ENCODE measurements at places on chromosomes 7 and 10. TPM values are rescaled to one million over a fixed set of nuclear protein-coding genes. Genes with fewer than 3 reads are reported as not detected.
A peak's percentile ranks its signal among the peaks of the same experiment; 100 is the strongest.

GRCh38 chr7:51006483-51007235, 224.0 kb upstream of the GRB10 start:
- no peak for DNase-seq

DNA sequence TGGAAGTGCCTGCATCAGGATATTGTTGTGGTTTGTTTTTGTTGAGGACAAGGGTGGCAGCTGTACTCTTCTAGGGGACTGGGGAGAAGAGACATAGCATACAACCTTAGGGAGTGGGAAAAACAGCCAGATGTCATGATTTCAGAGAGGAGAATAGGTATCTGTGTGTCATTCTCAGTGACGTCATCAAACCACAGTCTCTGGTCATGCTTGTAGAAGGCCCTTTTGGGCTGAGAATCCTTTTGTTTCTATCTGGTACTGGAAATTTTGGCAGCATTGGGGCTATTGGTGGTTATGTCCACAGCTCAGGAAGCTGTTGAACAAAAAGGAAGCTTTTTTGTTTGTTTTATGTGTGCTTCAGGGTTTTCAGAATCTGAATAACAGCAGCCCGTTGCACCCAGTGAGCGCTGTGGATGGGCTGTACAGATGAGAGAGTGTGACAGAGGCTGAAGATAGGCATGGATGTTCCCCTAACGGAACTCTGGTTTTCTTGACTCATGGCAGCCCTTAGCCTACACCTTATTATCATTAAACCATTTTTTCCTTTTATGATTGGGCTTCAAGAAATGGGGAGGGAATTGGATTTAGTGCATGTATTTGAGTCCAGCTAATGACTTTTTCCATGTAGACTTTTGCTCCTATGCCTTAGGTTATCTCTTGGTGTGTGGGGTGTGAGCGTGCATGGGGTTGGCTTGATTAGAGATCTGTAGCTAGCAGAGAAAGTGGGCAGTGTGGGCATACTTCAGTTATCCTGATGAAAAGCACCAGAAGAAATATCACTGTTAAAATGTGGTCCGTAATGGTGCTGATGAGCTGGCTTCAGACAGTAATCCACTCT, 65.7 kb downstream of the SND1 start:
- DNase-seq: no peak

DNA sequence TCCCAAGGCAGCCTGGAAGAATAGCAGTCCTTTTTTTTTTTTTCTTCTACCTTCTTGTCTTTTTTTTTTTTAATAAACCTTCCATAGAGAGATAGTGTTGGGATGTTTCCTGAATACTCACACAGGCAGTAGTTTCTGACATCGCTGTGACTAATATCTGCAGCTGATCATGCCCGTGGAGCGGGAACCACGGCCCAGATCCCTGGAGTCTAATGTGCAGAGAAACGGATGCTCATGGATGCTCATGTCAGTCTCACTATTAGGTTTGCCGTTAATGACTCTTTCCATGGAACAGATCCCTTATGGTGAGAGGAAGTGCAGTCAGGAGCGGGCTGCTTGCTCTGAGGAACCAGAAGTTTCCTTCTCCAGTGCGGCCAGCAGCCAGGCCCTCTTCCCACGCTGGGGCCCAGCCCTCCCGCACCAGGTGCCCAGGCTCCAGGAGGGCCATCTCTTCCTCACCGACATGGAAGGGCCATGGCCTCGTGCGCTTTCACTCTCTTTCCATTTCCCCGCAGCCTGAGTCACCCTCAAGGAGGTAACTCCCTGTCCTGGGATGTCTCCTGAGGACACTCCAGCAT, 132.5 kb downstream of the WDR37 start:
- peak; percentile 49 for DNase-seq

The SPDYE9 gene
- total RNA-seq: not detected

DNA sequence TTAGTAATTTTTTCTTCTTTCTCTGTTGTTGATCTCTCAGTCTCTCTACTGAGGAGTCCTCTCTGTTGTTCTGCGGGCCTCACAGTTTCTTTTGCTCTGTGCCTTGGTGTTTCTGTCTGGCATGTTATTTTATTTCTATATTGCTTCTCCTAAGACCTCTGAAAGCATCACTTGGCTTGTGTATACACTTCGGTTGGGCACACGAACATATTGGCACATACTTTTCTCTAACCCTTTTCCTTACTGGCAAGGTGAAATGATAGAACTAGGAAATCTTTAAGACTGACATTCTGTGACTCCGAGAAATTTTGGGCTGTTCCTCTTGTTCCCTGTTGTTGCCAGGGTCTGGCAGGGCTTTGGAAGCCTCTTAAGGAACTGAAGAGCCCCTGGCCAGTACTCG, 148.9 kb downstream of the CELF2 start:
- DNase-seq: no peak

DNA sequence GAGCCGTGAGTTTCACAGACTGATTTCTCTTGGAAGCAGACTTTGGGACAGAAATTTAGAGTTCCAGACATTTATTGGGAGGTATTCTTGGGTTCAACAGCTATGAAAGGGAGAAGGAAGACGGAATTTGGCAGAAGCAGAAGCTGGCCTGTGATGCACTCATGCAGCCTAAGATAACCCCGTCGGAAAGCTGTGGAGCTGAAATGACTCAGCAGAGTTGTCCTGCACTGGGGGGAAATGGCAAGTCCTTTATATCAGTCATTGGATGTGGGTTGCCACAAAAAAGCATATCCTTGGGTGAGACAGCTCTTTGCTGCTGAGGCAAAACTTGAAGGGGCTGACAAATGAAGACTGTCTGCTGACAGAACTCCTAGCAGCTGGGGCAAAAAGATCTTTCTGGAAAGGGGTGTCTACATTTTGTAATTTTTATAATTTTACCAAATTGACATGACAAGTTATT, 11.5 kb upstream of the MICU1 start:
- DNase-seq: no peak

DNA sequence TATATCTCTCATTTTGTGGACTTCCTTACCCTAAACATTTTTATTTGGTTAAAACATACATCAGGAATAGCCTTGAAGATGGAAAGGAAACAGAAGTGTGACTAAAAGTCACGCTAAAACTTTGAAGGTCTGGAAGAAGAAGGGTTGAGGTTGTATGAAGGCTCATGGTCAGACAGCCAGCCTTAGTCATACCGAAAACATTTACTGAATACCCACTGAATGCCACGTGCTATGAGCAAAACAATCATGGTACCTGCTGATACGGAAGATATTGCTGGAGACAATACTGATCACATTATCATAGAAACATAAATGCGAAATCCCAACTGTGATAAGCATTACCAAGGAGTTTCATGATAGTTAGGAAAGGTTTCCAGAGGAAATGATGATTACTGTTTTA, 64.0 kb downstream of the PDZD8 start:
- no peak for DNase-seq

- no peak for DNase-seq
These were observed 603.7 kb upstream of the ADARB2 start for GRCh38 chr10:2340831-2341647.

- DNase-seq: no peak
These were observed 14.8 kb downstream of the SRRM3 start for GRCh38 chr7:76216381-76217082.

DNA sequence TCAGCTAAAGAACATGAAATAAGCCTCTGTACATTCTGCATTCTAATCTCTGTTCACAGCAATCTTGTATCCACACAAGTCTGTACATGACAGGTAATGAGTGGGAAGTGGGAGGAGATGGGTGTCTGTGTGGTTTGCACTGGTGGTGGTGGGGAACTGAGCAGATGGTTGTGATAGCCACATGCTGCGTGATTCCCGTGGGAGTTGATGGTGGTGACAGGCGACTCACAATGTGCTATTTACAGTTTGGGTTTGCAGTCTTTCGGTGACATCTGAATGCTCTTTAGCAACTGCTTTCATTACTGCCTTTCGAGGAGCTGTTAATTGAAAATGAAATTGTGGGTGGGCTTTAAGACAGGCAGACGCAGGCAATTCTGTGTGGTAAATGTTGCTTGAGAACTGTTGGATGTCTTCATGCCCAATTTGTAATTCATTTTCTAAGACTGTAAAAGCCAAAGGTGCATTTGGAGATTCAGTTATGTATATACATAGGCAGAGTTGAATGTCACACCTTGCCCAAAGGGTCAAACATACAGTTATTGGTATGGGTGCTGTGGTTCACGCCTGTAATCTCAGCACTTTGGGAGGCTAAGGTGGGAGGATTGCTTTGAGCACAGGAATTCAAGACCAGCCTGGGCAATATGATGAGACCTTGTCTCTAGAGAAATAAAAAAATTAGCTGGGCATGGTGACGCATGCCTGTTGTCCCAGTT, 308.2 kb downstream of the AUTS2 start:
- DNase-seq: no peak

DNA sequence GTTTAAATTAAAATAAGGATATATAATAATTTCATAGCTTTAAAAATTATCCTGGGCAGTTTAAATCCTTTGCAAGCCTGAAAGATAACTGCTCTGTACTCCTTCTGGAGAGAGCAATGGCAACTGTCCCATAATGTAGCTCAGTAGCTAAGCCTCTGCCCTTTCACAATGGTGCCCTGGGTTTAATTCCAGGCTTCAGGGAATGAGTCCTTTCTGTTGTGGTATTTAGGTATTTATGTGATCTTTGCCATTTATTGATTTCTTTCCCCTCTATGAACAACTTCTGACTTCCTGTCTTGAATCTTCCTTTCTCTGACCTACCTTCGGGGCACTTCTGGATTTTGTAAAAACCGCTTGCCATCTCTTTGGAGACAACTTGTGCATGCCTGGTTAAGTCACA, 773.2 kb downstream of the IPMK start:
- no peak for DNase-seq

- DNase-seq: no peak
These were observed 77.6 kb downstream of the VWC2 start for GRCh38 chr7:49850921-49851613.

- no peak for DNase-seq
These were observed 112.1 kb downstream of the AKR1D1 start for GRCh38 chr7:138188290-138188858.

GRCh38 chr10:130038019-130038555, 72.5 kb downstream of the C10orf143 start:
- no peak for DNase-seq

DNA sequence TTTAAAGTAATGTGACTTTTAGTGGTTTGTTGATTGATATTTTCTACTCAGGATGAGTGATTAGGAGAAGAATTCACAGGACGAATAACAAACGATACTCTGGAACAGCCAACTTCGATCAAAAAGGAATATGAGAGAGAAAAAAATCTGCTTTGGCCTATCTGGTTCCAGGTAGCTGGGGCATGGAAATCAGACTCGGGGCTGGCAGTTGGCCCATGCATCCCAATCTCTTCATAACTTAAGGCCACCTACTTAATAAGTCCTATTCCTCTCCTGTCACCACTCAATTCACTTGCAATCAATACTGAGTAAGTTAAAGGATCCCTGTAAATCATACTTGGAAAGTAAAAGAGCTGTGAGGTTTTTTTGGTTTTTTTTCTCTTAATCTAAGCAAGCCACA, 1116.2 kb downstream of the SORCS3 start:
- DNase-seq: no peak

DNA sequence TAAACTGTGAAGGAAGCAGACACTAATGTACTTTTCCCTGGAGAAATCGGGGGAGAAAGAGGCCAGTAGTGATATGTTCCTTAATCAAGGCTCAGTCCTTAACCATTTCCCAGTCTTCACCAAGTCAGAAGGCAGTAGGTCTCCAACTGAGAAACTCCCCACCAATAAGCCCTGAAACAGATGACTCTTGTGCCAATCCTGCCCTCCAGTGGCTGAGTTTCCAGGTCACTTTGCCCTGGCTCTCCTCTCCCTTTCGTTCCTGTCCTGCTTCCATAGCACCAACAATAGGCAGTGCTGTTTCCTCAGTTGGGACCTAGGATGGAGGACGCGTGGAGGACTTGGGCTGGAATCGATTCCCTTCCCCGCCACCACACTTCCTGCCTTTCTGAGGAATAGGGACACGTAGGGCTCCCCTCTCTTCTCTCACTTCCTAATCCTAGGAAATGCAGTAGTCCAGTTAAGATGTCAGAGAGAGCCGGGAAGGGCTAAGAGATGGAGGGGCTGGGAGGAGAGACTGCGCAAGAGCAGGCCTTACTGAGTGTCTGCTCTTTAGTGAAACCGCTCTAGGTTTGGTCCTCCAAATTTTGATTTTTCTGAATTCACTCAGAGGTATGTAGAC, 23.4 kb downstream of the ATOH7 start:
- no peak for DNase-seq

DNA sequence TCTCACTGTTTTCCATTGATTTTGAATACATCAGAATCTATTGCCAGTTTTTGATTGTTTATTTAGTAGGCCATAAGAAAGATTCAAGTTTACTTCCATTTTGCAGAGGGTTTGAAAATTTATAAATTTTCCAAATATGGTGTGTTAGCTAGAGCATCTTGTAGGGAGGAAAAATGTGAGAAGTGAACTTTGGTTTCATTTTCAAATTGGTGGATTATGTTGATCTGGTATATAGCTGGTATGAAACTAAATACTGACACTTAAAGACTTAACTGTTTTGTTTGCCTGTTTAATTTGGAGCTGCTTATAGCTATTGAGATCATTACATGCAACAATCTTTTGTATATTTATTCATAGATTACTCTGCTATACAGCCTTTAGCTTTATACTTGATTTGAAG, 108.1 kb downstream of the ADAM22 start:
- no peak for DNase-seq

DNA sequence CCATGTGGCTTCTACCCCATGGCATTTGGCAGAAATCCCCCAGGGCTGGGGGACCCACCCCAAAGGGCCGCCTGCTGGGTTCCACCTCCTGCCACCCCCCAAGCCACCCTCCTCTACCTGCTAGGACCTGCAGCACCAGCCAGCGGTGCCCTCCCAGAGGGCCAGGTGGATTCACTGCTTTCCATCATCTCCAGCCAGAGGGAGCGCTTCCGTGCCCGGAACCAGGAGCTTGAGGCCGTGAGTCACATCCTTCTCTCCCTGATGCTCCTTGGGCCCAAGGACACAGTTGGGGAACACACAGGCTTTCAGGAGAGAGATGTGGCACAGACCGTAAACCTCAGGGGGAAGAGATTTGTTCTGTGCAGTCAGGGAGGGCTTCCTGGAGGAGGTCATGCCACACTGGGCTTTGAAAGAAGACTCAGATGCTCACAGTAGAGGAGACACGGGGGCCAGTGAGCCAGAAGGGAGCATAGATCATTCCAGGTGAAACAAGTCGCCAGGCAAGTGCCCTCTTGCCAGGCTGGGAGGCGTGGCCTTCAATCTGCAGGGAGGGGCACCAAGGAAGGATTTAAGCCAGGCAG, 11.5 kb upstream of the SH2B2 start:
- no peak for DNase-seq

- DNase-seq: no peak
These were observed 566.8 kb downstream of the CNTNAP2 start for GRCh38 chr7:146683439-146683838.

GRCh38 chr7:64035388-64035787, 9.8 kb upstream of the ZNF727 start:
- DNase-seq: no peak

- DNase-seq: no peak
These were observed 147.1 kb downstream of the ITGA8 start for GRCh38 chr10:15572531-15573045.

The PNLIPRP1 gene
- 1.2 TPM for total RNA-seq

- peak; percentile 30 for DNase-seq
These were observed 54.2 kb downstream of the DLG5 start for GRCh38 chr10:77872151-77872946.

GRCh38 chr10:113241599-113242360, 291.7 kb downstream of the TCF7L2 start:
- DNase-seq: no peak
